ENCODE measurements at places on chromosomes 6 and 20. TPM values are rescaled to one million over a fixed set of nuclear protein-coding genes. Genes with fewer than 3 reads are reported as not detected.
A peak's percentile ranks its signal among the peaks of the same experiment; 100 is the strongest.

SLC17A4 gene
- not detected for total RNA-seq

OPRM1 gene
- total RNA-seq = not detected

DNA sequence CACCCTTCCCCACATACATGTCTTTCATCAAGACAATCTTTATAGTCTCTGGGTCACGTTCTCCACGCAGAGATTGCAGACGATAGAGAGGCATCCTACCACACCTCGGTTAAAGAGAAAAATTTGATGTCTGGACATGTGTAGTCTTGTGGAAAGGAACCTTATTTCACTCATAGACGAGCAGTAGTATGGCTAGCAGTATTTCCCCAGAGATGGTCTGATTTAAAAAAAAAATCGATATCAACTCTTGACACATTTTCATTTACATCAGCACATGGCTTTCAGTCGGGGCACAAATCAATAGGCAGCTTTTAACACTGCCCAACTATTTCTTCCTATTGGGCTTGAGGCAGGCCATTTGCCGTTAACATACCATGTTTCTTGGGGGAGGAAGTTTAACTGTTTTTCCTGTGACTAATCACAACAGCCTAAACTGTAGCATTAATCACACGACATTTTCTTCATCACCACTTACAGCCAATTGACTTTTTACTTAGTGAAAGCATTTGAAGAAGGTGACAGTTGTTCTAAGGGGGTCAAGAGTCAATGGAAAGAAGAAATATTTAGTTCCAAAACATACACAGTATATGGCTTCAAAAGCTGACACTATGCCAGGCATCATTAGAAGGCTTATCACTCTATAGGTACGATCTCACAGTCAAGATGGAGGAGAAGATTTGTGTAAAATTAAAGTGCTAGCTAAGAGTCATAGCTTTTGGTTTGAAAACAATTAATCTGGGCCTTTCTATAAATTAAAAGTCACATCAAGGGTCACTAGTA, 129.5 kb upstream of the HDAC2 start:
- H3K4me1 ChIP-seq = no peaks in the 10 kb centered on the region
- no peaks in the 10 kb centered on the region for H3K27me3 ChIP-seq
- no peaks in the 10 kb centered on the region for H3K36me3 ChIP-seq
- no peak for DNase-seq
- no peak overlapping the region for H3K4me3 ChIP-seq

DNA sequence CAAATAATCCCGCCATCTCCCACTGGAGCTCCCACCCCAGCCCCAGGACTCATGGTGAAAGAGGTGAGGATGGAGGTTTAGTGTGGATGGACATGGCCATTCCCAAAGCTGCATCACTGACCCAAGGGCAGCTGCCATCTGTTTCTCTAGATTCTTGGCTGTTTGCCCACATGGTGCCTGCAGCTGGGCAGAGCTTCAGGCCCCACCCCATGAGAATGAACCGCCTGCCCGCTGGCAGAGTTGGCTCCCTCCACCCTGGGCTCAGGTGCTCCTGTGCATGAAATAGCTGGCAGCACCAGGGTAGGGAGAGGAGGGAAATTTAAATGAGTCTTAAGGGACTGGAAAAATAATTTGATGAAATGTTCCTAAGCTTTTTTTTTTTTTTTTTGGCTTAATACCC, 17.4 kb downstream of the SCML4 start:
- no peaks in the 10 kb centered on the region for H3K36me3 ChIP-seq
- DNase-seq = peak; percentile 5
- H3K4me3 ChIP-seq = no peak overlapping the region
- H3K27me3 ChIP-seq = no peaks in the 10 kb centered on the region
- no peak overlapping the region for H3K27ac ChIP-seq

DNA sequence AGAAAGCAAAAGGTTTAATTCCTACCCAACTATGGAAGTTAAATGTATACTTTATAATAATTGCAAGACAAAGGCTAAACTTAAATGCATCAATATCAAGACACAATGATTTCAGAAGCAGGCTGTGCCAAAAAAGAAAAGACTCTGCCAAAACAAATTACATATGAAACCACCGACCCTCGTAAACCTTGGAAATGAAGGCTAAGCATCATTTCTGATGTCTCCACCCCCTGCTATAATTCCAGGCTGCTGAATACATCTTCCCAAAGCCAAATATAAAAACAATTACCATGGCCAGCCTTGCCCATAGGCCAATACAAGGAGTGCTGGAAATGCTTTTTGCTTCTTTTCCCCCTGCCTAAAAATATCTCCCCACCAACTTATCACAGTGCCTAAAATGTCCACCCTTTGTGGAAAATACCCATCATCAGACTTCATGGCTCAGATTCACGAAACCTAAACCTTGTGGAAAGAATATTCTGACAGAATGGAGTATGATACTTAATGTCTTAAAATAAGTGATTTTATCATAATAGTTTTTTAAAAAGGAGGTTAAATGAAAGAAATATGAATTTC, 37.4 kb downstream of the RCAN2 start:
- no peak for DNase-seq
- no peaks in the 10 kb centered on the region for H3K36me3 ChIP-seq
- H3K4me3 ChIP-seq = no peak overlapping the region
- H3K4me1 ChIP-seq = peaks cover 36% of the 10 kb centered on the region

- H3K4me3 ChIP-seq = no peak overlapping the region
- no peak overlapping the region for H3K27ac ChIP-seq
- DNase-seq = no peak
- H3K4me1 ChIP-seq = no peaks in the 10 kb centered on the region
- no peaks in the 10 kb centered on the region for H3K36me3 ChIP-seq
These were observed 44.7 kb downstream of the MCUR1 start for GRCh38 chr6:13769655-13770053.

- no peak overlapping the region for H3K27ac ChIP-seq
- no peaks in the 10 kb centered on the region for H3K4me1 ChIP-seq
- DNase-seq = no peak
- no peaks in the 10 kb centered on the region for H3K27me3 ChIP-seq
These were observed 281.2 kb upstream of the JAG1 start for GRCh38 chr20:10954908-10955580.
